ENCODE measurements at places on chromosomes 13 and 19.

- DNase-seq: no peak
Measured at GRCh38 chr13:66210677-66211076, 1019.5 kb downstream of the PCDH9 start.

GRCh38 chr19:53771144-53771543 is 53.0 kb downstream of the NLRP12 start:
- no peak for DNase-seq

DNA sequence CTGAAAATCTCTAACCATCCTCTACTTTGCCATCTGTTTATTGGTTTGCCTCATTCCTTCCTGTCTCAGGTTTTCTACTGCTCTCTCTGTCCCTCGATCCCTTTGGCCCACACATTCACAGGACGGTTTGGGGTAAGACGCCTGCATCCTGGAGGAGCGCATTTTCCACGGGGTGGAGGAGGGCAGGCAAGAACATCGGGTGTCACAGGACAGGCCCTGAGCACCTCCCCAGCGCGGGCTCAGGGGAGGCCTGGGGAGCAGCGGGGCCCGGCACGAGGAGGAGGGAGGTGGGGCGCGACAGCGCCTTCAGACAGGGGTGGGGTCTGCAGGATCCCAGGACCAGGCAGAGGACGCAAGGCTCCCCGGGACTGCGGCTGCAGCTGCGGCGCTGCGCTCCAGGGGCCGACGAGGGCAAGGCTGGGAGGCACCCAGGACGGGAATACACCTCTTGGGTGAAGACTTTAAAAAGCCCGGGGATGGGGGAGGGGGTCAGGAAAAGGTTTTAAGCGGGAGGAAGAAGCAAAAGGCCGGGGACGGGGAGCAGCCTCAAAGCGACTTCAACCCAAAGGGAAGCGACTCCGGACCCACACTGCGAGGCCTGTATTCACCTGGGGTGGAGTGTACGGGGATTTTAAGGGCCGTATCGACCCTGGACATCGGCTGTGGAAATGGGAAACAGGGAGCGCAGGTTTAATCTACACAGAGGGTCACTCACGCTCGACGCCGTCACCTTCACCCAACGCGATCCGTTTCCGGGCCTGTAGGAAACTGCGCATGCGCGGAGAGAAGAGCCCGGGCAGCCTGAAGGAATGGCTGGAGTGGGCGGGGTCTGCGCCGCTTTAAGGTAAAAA is at the start of gene ZNF415:
Gene ZNF415, minus strand, starts transcription at position 770 of the 851 bp plus-strand sequence. CDS start 10,234 bp downstream, outside the sequence.
- DNase-seq: peak; percentile 66

- DNase-seq: no peak
Measured at GRCh38 chr19:1945899-1946298, 4.9 kb downstream of the CSNK1G2 start.

DNA sequence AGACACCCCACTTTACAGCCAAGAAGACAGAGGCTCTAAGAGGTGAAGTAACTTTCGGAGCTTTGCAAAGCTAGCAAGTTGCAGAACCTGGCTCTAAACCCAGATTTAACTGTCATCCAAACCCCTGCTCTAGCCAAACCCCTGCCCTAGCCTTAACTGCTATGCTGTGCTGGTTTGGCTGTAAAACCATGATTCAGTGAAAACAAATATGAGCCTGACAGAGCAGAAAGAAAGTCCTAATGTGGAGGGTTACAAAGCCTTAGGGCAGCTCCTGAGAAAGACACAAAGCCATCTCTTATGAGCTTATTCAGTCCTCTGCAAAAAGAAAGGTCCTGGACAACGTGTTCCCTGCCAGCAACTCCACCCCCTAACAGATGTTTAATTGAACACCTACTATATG is 172.8 kb downstream of the KATNAL1 start:
- no peak for DNase-seq

GRCh38 chr19:13681509-13681908 is 82.8 kb upstream of the MRI1 start:
- DNase-seq: no peak

DNA sequence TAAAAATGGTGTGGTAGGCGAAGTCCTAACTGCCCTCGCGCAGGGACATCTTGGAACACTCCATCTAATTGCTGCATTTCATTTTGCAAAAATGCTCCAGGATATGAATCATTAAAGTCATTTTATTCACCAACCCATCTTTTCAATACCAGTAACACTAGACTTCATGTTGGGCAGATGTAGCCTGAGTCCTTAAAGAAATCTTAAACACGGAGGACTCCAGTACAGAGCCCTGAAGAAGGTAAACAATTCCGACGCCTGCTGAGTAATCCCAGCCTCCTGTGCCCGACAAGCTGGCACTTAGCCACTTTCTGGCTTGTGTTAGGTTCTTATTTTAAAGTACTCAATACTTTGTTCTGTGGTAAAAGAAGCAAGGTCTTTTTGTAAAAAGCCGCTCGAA is 58.0 kb upstream of the IRS2 start:
- no peak for DNase-seq

DNA sequence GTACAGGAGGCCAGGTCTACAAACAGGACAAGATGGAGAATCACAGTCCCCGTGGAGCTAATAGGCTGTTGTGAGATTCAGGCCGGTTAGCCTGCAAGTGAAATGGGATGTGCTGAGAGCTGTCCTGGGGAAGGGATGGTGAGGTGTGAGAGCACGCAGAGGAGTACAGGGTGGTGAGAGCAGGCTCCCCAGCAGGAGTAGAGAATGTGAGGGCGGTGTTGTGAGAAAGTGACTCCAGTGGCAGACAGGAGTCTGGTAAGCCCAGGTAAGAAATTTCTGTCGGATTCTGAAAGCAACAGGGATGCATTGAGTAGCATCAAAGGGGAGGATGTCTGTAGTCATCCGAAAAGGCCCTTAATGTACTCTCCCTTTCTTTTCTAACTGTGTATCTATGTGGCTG is 50.7 kb upstream of the GPR183 start:
- no peak for DNase-seq

GRCh38 chr13:51083706-51084105 is 27.4 kb downstream of the C13orf42 start:
- no peak for DNase-seq

- DNase-seq: no peak
Measured at GRCh38 chr13:73715911-73716510, 418.2 kb downstream of the KLF12 start.

- DNase-seq: peak; percentile 91
Measured at GRCh38 chr19:15640904-15641597, 354 bp downstream of the CYP4F3 start.

DNA sequence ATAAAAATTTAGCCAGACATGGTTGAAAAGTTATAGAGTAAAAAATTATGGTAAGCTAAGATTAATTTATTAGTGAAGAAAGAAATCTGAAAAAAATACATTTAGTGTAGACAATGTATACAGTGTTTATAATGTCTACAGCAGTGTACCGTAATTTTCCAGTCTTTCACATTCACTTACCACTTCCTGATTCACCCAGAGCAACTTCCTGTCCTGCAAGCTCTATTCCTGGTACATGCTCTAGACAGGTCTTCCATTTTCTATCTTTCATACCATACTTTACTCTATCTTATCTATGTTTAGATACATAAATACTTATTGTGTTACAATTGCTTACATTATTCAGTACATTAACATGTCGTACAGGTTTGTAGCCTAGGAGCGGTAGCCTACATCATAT is 1387.8 kb upstream of the ATXN8OS start:
- DNase-seq: no peak

- DNase-seq: no peak
Measured at GRCh38 chr19:46631481-46631880, 4.5 kb downstream of the GNG8 start.

DNA sequence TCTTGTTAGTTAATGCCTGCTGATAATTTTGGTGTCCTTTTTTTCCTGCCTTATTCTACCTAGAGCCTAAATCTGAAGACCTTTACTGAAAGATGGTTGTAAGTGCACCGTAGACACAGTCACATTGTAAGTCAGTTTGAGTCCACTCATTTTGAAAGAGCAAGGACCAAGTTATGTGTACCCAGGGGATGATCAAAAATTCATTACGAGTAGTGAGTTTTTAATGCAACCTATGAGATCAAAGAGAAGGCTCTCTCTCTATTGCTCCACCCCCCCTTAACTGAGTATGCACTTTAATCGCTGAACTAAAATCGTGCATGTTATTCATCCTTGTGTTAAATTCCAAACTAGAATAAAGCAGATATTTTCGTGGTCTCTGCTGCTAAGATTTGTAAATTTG is 1.8 kb downstream of the RAP2A start:
- no peak for DNase-seq

DNA sequence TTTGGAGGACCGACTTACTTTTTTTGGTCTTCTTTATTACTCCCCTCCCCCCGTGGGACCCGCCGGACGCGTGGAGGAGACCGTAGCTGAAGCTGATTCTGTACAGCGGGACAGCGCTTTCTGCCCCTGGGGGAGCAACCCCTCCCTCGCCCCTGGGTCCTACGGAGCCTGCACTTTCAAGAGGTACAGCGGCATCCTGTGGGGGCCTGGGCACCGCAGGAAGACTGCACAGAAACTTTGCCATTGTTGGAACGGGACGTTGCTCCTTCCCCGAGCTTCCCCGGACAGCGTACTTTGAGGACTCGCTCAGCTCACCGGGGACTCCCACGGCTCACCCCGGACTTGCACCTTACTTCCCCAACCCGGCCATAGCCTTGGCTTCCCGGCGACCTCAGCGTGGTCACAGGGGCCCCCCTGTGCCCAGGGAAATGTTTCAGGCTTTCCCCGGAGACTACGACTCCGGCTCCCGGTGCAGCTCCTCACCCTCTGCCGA is 409 bp downstream of the FOSB start:
- no peak for DNase-seq

GRCh38 chr19:4971424-4971793 is 2.5 kb downstream of the KDM4B start:
- DNase-seq: peak; percentile 74

GRCh38 chr13:72541674-72542073 is 185.8 kb downstream of the MZT1 start:
- no peak for DNase-seq

DNA sequence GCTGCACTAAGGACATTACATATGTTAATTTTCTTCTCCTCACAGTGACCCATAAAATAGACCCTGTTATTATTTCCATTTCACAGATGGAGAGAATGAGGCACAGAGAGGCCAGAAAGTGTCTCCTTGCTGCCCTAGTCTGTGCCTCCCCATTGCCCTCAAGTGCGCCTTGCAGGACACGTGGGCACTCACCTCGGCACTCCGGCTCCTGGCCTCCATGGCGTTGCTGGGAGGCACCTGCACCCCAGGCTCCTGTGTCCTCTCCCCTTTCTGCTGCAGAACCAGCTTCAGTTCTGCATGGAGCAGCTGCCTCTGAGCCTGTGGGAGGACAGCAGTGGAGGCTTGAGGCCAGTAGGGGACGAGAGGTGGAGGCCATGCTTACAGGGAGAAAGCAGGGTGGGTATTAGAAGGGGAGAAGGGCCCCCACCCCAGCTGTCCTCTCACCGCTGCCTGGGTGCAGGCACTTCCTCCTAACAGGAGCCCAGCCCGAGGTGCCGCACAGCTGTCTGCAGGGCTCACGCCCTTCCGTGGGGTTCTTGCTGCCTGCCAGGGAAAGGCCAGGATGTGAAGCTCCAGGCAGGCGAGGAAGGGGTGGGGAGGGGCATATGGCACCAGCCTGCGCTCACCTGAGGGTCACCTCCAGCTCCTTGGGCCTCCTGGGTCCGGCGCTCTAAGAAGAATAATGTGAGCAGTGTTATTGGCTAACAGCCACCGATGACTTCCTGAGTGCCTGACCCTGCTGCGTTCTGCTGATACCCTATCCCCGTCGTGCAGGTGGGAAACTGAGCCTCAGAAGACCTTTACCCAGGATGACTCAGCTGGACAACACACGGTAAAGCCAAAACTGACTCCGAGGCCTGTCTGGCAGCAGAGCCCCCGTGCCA is 5.2 kb downstream of the PRX start:
- no peak for DNase-seq

DNA sequence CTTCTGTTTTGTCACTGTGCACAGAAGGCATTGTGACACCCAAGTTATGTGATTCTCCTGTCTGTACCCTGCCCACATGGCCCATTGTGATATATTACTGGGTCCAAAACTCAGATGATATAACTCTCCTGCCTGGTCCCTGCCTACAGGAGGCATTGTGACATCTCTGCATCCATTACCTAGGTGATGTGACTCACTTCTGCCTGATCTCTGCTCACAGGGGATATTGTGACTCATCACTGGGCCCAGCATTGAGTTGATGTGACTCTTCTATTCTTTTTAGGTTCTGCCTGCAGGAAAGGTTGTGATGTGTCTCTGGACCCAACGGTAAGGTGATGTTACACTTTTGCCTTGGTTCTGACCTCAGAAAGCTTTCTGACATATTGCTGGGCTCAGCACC is 67.9 kb upstream of the ZNF724 start:
- DNase-seq: no peak

- no peak for DNase-seq
Measured at GRCh38 chr13:99220199-99220935, 19.7 kb downstream of the UBAC2 start.

DNA sequence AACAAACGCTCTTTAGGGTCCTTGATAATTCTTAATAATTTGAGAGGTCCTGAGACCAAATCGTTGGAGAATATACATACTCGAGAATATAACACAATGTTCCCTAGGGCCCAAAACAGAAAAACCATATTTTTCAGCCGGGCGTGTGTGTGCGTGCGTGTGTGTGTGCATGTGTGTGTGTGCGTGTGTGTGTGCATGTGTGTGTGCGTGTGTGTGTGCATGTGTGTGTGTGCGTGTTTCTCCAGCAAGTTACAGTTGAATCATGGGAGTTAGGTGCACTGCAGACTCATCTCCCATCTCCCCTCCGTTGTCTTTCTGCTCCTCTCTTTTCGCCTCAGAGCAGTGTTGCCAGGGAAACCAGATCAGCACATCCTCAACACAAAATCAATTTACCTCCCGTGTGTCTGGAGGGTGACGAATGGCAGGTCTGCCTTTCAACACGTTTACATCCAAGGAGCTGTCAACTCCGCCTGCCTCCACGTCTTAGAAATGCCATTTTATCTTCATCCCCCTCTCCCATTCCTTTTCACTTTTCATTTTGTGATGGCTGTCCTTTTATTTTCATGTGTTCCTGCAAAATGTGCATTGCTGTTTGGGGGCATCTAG is 8.3 kb upstream of the PNMA8B start:
- DNase-seq: no peak

GRCh38 chr13:76379341-76380105 is 506.7 kb downstream of the KCTD12 start:
- DNase-seq: no peak

DNA sequence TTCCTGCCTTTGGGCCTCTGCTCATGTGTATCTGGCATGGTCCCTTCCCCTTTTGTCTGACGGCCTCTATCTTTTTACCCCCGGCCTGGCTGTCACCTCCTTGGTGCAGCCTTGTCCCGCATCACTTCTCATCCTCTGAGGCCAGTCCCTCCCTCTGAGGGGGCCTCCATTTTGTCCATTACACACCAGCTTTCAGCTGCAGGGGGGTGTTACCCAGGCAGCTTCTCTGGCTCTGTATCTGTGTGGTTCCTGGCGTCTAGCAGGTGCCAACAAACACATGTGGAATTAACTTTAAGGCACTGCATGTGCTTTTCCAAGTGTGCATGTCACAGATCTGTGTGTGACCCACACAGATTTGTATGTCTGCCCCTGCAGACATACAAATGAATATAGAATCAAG is 52.4 kb downstream of the LYL1 start:
- DNase-seq: no peak

All from left lobe of liver (tissue), 2 donors.